H1 (cell line): ENCODE measurements at places on chromosomes 6 and 20. TPM values are rescaled to one million over a fixed set of nuclear protein-coding genes. Genes with fewer than 3 reads are reported as not detected.

Gene DCDC2
- total RNA-seq, result 0.15 and 0.23 TPM in 2 replicates

Gene DZANK1
- 9.7 and 9.9 TPM in 2 replicates for total RNA-seq

Gene FOXF2
- total RNA-seq, result not detected in 2 replicates

Gene FAM209B
- total RNA-seq, result 0.82 TPM in 1 of 2 replicates, not detected in the other

Gene DEFB125
- not detected in 2 replicates for total RNA-seq

Gene TINAG
- not detected in 2 replicates for total RNA-seq

Gene RCAN2
- 8.1 and 8.5 TPM in 2 replicates for total RNA-seq

Gene LSM2
- total RNA-seq, result 127 and 132 TPM in 2 replicates

Gene GNRH2
- total RNA-seq, result 0.61 and 0.82 TPM in 2 replicates

Gene NKX2-2
- not detected in 2 replicates for total RNA-seq
